ENCODE measurements at places on chromosomes 11 and 22. TPM values are rescaled to one million over a fixed set of nuclear protein-coding genes. Genes with fewer than 3 reads are reported as not detected.

The RGL4 gene
- 23.4 TPM for total RNA-seq

The POU2F3 gene
- not detected for total RNA-seq

The TRPM5 gene
- total RNA-seq: 0.73 TPM

The WEE1 gene
- 9.9 TPM for total RNA-seq

The POU2AF1 gene
- 4.9 TPM for total RNA-seq

The IGLL1 gene
- not detected for total RNA-seq
